Left hindlimb (tissue), 1 donor: ENCODE measurements at places on chromosomes 3 and 15.

DNA sequence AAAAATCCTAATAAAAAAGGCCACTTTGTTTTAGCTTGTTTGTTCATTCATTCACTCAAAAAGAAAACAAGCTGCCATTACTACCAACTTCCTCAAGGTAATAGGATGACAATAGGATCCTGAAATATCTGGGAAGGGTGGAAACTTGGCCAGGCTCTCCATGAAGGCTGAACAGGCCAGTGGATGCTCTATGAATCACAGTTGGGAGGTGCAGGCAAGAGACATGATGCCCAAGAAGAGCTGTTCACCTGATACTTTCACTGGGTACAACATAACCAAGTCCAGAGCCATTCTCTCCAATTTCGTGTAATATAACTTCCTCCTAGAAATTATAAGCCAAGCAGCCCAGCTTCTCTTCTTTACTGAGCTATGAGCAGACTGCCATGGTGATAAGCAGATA, 37.3 kb downstream of the NMNAT3 start:
- DNase-seq, result no peak

DNA sequence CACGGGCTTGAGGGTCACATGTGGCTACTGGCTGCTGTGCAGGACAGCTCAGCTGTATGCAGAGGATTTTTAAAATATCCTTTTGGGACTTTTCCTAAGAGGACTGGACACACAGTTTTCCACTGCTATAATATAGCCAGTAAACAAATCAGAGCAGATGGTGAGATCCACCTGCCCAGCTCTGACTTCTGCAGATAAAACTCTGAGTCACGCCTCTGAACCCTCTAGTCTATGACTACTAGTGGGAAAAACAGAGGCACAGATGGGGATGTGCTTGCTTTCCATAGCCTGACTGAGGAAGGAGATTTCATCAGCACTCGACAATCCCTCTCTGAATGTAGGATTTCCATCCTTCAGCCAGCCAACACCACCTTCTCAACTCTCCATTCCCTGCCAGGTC, 45.1 kb downstream of the COLQ start:
- no peak for DNase-seq

DNA sequence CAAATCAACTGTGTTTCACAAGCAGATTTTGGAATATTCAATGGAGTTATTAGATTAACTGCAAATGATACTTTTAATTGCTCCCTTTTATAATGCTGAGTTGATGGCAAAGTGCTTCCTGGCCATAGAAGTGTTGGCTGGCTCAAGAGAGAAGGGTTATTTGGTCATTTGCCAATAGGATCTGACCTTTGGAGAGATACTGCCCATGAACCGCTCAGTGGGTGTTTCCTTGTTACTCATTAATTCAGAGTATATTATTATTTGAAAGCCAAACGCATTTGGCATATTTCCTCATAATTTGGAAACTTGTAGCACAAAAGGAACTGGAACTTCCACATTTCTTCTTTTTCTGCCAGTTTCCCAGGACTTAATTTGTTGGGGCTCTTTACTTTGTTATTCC, 234.7 kb downstream of the CDIN1 start:
- no peak for DNase-seq

- no peak for DNase-seq
Measured at GRCh38 chr3:168859574-168859973, 763.9 kb upstream of the GOLIM4 start.

GRCh38 chr3:53464424-53464823, 30.0 kb upstream of the CACNA1D start:
- no peak for DNase-seq

DNA sequence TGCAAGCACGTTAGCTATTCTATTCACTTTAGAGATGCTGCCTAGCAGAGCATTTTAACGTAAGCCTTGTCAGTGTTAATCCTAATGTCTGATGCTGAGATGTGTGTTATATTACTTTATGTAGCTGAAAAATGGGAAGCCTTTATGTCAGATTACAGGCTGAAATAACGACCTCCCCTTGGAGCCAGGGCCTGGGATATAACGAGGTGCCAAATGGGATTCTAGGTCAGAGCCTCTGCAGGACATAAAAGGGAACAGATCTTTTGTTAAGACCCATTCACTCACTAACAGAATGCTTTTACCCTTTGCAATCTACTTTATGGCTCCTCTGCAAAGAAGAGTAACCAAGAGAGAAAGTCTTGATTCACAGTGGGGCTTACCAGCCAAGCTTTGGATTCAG, 815.5 kb upstream of the CFAP20DC start:
- no peak for DNase-seq

DNA sequence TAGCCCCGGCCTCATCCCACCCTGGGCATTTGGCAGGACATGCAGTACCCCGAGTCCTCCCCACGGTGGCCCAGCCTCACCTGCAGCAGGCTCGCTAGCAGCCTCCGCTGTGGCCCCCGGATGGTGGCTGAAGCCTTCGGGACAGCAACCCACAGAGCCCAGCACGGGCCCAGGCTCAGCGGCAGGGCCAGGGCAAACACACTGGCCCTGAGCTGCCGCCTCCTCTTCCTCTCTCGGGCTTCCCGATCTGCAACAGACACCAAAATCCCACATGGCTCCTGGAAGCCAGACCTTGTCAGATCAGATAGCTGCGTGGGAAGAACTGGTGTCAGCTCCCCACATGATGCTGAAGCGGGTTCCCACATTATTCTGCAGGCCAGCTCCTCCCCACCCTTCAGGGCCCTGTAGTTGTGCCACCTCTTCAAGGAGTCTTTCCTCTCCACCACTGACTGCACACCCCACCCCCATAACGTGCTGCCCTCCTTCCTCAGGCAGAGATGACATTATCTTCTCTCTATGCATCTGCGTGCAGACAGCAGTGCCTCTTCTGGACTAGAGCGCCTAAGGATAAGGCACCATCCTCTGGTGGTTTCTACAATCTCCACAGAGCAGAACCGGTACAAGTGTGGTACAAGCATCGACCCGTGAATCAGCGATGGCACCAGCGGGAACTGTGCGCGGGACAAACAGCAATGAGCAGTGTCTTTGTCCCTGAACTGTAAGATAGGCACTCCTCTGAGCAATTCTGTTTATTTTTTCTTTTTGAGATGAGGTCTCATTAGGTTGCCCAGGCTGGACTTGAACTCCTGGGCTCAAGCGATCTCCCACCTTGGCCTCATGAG, 9.5 kb downstream of the TMEM44 start:
- DNase-seq, result no peak

DNA sequence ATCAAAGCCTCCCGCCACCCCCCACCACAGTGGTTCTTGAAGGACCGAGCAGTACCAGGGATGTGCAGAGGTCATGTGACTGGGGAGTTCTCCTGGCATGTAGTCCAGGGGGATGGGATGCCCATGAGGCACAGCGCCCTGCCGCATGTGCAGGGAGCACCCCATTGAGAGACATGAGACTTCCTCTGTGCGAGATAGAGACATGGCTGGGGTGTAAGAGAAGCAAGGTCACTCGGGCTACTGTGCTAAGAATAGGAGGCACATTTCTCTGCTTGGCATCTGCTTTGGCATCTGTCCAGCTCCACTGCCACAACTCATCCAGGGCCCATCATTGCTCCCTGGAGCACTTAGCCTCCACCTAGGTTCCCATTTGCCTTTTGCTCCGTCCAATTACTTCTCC, 2.4 kb upstream of the CYP1A1 start:
- DNase-seq, result no peak

DNA sequence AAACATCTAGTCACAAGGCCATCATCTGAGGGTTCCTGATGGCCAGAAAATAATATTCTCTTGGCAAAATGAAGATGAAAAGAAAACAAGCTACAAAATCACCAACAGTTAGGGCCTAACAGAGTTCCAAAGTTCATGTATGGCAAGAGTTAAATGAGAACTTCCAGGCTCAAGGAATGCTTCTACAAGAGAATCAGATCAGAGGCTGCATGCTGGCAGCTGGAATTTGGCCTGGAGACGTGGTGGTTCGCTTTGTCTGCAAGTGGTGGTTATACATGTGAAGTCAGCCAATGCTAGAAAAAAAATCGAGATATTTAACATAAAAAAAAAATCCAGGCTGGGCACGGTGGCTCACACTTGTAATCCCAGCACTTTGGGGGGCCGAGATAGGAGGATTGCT, 5.6 kb downstream of the SIAH2 start:
- no peak for DNase-seq

- no peak for DNase-seq
Measured at GRCh38 chr3:66165660-66166059, 55.1 kb upstream of the SLC25A26 start.

- no peak for DNase-seq
Measured at GRCh38 chr15:69209661-69210060, 49.2 kb downstream of the GLCE start.

- no peak for DNase-seq
Measured at GRCh38 chr15:56987286-56987685, 68.8 kb downstream of the TCF12 start.

DNA sequence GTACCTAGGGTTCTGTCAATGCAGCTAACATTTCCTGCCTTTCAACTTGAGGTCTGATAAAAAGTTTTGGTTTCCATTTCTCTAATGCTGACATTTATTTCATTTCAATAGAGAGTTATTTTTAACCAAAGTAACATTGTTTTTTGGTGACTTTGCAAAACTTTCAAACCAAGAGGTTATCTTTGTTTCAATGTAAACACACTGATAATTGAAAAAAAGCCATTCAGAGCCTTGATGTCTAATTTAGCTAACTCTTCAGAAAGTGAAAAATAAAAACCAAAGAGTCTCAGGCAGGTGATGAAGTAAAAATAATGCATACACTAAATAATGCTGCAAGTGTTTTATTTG, 9.6 kb upstream of the TIPARP start:
- DNase-seq, result no peak

GRCh38 chr3:64650715-64651114, 37.1 kb downstream of the ADAMTS9 start:
- DNase-seq, result no peak

- no peak for DNase-seq
Measured at GRCh38 chr15:85611361-85611760, 183.4 kb downstream of the KLHL25 start.

DNA sequence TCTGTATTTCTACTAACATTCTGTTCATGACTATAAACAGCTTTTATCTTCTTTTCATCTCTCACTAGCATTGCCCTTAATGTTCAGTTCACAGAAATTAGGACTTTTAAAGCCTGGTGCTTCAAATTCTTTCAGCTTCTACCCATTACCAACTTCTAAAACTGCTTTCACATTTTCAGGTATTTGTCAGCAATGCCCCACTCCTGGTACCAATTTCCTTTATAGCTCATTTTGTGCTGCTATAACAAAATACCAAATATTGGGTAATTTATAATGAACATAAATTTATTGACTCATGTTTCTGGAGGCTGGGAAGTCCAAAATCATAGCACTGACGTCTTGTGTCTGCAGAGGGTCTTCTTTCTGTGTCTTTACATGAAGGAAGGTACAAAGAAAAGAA, 753.1 kb upstream of the CCDC54 start:
- no peak for DNase-seq

GRCh38 chr15:65638681-65639089, 16.9 kb downstream of the SLC24A1 start:
- DNase-seq, result no peak

DNA sequence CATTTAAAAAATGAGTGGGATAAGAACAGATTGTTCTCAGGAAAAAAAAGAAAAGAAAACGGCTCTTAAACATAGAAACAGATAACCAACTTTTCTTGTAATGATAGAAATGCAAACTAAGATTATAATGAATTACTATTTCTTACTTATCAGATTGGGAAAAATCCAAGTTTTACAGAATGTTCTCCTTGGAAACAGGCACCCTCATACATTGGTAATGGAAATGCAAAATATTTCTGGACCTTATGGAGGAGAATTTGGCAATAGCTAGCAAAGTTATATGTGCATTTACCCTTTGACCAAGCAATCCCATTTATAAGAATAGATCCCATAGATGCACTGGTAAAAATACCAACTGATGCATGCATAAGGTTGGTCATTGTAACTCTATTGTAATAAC, 3.7 kb upstream of the ANKDD1A start:
- DNase-seq, result no peak

DNA sequence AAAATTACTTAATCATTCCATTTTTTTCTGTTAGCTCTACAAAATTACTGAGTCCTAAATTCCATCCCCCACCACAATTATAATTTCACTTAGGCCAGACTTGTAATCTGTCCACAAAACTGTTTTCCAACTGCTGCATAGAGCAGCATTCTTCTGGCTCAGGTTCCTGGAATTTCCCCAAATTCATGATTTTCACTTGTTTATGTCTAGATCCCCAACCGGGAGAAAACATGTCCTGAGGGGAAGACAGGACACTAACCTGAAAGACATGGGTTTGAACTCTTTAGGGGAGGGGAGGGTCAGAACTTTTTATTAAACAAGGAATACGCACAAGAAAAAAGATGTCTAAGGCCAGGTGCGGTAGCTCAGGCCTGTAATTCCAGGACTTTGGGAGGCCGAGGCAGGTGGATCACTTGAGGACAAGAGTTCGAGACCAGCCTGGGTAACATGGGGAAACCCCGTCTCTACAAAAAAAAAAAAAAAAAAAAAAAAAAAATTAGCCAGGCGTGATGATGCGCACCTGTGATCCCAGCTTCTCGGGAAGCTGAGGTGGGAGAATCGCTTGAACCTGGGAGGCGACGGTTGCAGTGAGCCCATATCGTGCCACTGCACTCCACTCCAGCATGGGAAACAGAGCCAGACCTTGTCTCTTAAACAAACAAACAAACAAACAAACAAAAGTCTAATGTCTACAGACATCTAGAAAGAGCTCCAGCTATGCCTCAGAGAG, 1.5 kb downstream of the ETFA start:
- no peak for DNase-seq

DNA sequence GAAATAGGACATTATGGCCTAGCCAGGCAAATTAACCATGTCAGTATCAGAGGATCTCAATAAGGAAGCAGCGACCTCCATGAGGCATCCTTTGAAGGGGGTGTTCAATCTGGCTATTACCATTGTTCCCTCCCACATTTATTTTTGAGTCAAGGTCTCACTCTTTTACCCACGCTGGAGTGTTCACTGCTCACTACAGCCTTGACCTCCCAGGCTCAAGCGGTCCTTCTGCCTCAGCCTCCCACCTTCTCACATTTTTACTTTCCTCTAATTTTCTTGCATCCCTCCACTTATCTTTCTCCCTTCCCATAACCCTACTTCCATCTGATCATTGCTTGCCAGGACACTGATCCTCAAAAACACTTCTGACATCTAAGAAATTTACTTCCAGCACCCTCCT, 654.0 kb upstream of the NR2F2 start:
- no peak for DNase-seq

DNA sequence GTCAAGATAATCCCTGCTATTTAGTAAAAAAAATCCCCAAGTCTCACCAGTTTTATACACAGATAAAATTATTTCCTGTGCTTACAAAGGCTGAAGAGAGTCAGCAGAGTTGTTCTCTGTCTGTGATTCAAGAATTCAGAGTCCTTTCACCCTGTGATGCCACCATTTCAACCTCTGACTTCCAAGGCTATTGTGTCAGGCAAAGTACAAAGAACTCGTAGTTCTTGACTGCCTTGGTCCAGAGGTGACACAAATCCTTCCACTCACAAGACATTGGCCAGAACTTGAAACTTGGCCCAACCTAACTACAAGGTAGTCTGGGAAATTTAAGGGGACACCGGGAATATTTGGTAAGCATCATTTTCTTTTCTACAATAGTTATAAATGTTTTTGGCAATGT, 34.9 kb upstream of the CMC1 start:
- DNase-seq, result no peak

GRCh38 chr3:110093411-110093810, 756.1 kb upstream of the DPPA4 start:
- no peak for DNase-seq
